ENCODE measurements at places on chromosomes 4 and X. TPM values are rescaled to one million over a fixed set of nuclear protein-coding genes. Genes with fewer than 3 reads are reported as not detected.

Gene STPG2
- 0.30 TPM for total RNA-seq

- DNase-seq = no peak
Observed at GRCh38 chr4:100147198-100147597, 43.1 kb downstream of the DDIT4L start.

Gene TRO
- total RNA-seq = 2.0 TPM

Gene CT55
- not detected for total RNA-seq

DNA sequence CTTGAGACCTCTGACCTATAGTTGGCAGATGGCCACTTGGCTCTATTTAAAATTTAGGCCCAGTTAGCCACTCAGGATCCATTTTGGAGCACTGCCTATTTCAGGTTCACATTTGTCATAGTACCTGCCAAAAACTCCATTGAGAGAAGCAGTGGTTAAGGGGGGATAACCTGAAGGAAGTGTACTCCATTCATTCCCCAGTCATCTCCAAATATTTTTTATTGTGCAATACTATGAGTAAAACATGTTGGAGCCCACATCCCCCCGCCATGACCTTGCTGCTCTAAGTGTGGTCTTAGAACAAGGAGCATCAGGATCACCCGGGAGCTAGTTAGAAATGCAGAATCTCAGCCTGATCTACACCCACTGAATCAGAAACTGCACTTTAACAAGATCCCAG, 21.1 kb downstream of the PLP1 start:
- no peak for DNase-seq

Gene LRAT
- total RNA-seq = 0.22 TPM

DNA sequence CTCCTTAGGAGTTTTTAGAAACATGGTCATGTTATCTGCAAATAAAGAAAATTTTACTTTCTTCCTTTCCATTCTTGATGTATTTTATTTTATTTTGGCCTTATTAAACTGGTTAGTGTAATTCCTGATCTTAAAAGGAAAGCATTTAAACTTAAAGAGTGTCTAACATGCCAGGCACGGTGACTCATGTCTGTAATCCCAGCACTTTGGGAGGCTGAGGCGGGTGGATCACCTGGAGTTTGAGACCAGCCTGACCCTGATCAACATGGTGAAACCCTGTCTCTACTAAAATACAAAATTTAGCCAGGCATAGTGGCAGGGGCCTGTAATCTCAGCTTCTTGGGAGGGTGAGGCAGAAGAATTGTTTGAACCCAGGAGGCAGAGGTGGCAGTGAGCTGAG, 281.3 kb downstream of the PTTG2 start:
- DNase-seq = no peak

- DNase-seq = no peak
Observed at GRCh38 chr4:38979511-38980230, 52.5 kb downstream of the TMEM156 start.

Gene PAK3
- not detected for total RNA-seq
